IMR-90 (cell line): ENCODE measurements at places on chromosomes 13 and 19. TPM values are rescaled to one million over a fixed set of nuclear protein-coding genes. Genes with fewer than 3 reads are reported as not detected.

DNA sequence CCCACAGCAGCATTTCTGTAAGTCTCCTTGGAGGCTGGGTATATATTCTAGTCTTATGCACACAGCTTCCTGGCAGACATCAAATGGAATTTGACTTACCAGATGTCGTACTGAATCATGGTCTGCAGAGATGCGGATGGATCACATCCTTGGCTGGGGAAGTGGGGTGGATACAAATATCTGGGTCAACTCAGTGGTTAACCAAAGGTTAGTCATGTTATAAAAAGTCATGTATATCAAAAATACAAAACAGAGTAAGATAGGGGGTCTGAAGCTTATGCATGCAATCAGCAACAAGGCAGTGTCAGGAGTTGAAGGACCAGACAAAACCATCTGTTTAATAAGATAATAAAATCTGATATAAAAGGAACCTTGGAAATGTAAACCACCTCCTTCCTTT lies 61.9 kb downstream of the WASF3 start:
- DNase-seq: peak; percentile 91

DNA sequence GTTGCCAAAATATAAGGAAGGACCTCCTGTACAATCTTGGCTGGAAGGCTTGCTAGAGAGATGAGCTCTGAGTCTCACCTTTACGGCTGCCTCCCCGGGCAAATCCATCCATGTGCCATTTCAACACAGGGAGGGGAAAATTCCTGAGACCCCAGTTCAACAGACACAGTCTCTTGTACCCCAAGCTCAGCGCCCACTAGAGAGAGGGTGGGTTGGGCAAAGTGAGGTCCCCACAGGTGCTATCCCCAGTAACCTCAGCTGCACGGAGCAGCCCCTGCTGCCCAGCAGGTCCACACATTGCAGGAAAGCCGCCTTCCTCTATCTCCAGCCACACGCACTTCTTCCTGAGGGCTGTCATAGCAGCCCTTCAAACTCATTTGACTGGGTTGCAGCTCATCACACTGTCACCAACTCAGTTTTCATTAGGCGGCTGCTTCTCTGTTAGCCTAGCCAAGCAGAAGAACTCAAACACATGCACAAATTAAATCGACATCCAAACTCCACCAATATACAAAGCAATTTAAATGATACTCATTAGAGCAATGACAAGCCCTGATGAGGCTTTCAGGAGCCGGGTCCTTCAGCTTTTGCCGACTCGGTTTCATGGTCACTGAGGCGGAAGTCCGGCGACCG lies 80.4 kb downstream of the TSHZ3 start:
- no peak for DNase-seq

GRCh38 chr13:74166261-74167004 lies 32.2 kb upstream of the KLF12 start:
- peak; percentile 44 for DNase-seq

DNA sequence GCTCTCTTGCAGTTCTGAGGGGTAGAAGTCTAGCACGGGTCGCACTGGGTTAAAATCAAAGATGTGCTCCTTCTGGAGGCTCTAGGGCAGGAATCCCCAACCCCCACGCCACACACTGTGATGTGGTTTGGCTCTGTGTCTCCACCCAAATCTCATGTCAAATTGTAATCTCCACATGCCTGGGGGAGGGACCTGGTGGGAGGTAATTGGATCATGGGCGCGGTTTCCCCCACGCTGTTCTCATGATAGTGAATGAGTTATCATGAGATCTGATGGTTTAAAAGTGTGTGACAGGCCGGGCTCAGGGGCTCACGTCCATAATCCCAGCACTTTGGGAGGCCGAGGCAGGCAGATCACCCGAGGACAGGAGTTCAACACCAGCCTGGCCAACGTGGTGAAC lies 26.6 kb upstream of the CALM3 start:
- no peak for DNase-seq

- DNase-seq: no peak
These were observed 20.3 kb downstream of the RFX1 start for GRCh38 chr19:13985771-13986347.

DNA sequence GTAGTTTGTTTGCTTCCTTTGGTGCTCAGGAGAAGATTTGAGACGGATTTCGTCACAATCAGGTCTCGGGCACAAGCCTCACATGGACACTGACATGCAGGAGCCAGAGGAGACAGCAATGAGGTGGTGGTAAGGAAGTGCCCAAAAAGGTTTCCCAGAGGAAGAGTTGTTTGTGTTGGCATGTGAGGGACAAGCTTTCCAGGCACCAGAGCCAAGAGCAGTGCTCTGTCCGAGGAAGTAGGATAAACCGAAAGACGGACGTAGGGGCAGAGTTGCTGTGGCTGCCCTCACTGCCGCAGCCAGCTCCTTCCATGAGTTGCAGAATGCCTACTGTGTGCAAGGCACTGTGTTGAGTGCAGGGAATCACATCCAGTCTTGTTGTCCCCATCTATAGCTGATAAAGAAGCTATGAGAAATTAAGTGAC lies 27.7 kb downstream of the SAE1 start:
- no peak for DNase-seq

- DNase-seq: no peak
These were observed 806 bp downstream of the MAST1 start for GRCh38 chr19:12838886-12839756.

DNA sequence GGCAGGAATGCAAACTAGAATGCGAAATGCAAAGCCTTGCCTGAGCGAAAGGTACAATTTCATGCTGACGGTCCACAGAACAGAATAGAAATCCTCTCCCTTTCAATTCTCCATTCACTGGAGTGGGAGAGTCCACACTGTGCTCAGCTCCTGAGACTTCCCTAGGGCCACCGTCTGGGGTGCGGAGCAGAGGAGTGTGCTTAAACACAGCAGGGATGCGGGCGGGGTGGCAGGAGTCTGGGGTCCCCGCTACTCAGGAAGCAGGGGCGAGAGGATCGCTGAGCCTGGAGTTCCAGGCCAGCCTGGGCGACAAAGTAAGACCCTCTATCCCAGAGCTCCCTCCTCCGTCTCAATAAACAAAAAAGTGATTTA lies 552 bp upstream of the ZNF816 start:
- DNase-seq: no peak

DNA sequence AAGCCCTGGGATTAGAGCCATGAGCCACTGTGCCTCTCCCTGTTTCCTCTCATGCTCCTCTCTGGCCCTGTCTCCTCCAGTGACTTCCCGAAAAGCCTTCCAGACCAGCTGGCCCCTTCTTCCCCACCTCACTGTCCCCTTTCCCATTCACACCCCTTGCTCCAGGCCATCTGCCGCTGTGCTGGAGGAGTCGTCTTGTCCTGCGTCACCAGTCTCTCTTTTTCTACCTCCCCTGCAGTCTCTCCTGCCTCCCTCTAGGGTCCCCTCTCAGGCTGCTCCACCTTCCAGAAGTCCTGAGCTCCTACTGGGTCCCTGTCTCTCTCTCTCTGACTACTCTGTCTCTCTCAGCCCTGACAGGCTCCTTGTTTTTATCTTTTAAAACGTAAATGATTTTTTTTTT lies 5.3 kb upstream of the FFAR1 start:
- DNase-seq: no peak

GRCh38 chr19:2550431-2551171 lies 74.7 kb downstream of the GADD45B start:
- no peak for DNase-seq

GRCh38 chr13:25819856-25820530 lies 231.8 kb downstream of the SHISA2 start:
- DNase-seq: no peak

GRCh38 chr19:2846180-2846894 lies 5.1 kb downstream of the ZNF555 start:
- no peak for DNase-seq

DNA sequence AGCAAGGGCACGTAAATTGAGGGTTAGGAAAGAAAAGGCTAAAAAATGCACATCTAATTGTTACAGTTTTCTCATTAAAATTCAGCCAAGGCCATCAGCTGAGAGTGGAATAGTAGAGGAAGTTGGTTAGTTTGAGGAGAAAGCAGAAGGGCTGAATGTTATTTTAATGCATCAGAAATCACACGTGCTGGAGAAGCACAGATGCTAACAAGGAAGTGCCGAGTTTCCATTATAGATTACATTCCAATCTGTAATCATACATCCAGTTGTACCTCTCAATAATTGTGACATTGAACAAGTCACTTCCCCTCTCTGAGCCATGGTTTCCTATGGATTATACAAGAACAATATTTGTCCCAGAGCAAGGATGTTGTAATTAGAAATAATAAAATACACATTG lies 25.1 kb downstream of the FPR3 start:
- no peak for DNase-seq

GRCh38 chr13:22128441-22129408 lies 457.9 kb downstream of the FGF9 start:
- peak; percentile 59 for DNase-seq

SELENOV gene
- not detected in 2 replicates for total RNA-seq

ZNF677 gene
- total RNA-seq: 7.0 and 7.5 TPM in 2 replicates

METTL21C gene
- total RNA-seq: not detected in 2 replicates

STOML3 gene
- not detected in 2 replicates for total RNA-seq

PSPN gene
- 0.54 and 0.56 TPM in 2 replicates for total RNA-seq

ZNF524 gene
- total RNA-seq: 2.3 and 2.8 TPM in 2 replicates

TMEM59L gene
- total RNA-seq: under 0.01 and 0.28 TPM in 2 replicates
